ENCODE measurements at places on chromosomes 16 and 17.

- DNase-seq = no peak
Observed at GRCh38 chr17:3926860-3927627, 10.8 kb upstream of the P2RX1 start.

- no peak for DNase-seq
Observed at GRCh38 chr16:88773812-88774291, 11.2 kb downstream of the PIEZO1 start.

GRCh38 chr16:68022728-68023537, at the start of the genes DDX28 and DUS2:
Gene DDX28 (minus strand): TSS chr16:68023232. CDS start chr16:68023202, 30 bp downstream.
Gene DUS2 (plus strand): TSS chr16:68023284. CDS start chr16:68038024, 14,740 bp downstream.
- peak; percentile 58 for DNase-seq

DNA sequence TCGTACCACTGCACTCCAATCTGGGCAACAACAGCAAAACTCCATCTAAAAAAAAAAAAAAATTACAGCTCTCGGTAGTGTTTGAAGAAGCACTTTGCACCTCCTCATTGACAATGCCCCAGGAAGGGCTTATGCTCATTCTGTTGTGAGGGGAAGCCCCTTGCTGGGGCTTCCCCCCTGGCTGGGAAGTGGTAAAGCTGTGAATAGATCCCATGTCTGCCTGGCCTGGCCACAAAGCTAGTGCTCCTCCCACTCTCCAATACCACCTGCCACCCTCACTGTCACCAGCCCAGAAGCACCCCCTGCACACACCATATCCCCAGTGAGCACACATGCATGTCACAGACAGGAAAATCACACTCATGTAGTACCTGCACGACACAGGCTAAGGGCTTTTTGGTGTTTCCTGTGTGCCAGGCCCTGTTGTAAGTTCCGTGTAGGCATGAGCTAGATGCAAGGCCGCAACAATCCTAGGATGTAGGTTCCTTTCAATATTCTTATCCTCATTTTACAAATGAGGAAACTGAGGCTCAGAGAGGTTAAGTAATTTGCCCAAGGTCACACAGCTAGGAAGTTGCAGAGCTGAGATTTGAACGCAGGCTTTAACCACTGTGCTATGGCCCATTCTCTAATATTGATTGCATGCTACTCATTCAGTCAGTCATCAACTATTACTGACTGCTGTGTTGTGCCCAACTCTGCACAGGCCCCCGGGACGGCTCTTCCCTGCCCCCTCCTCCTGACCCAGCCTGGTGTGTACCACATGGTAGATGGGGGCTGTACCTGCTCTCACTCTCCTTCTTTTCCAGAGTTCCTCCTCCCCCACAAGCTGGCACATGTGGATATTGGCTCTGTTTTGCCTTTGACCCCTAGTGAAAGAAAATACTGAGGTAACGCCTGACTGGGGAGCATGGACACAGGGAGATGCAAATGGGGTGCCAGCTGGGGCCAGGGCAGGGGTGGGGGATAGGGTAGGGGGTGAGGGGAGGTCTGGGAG, 11.9 kb upstream of the COL1A1 start:
- DNase-seq = no peak

- peak; percentile 56 for DNase-seq
Observed at GRCh38 chr17:19978805-19979211, 1.2 kb upstream of the AKAP10 start.

DNA sequence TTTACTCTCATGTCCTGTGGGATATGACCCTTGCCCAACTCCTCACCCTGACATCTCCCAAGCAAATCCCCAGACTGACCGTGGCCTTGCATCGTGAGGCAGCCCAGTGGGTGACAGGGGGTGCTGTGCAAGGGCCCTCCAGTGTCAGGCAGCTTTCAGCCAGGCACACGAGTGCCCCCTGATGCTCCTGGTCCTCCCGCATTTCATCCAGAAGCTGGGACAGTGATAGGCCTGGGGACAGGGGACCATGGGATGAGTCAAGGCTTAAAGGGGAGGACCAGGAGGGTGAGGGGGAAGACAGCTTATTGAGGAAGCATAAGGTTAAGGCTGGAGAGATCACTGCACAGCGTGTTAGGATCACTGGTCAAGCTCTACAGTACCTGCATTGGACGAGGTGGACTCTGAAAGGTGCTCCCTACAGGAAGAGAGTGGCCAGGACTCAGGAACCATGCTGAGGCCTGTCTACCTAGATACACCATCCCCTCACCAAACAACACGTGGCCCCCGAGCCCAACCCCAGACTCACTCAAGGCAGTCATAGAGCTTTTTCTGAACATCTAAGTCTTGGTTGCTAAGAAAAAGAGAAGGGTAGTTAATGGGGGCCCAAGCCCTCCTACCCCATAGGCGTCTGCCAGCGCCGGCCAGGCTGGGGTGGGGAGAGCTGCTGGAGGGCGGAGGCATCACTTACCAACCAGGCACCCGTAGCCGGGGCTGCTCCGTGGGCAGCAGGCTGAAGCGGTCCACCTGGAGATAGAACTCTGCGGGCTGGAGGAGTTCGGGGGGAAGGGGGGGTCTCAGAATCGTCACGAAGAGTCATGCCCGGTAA, 998 bp downstream of the ACD start:
- no peak for DNase-seq

- DNase-seq = no peak
Observed at GRCh38 chr16:11683145-11683544, 14.9 kb downstream of the SNN start.

- DNase-seq = peak; percentile 34
Observed at GRCh38 chr16:85420501-85421337, 192.4 kb upstream of the GSE1 start.

- DNase-seq = no peak
Observed at GRCh38 chr17:51799240-51799639, 359.3 kb downstream of the CA10 start.

DNA sequence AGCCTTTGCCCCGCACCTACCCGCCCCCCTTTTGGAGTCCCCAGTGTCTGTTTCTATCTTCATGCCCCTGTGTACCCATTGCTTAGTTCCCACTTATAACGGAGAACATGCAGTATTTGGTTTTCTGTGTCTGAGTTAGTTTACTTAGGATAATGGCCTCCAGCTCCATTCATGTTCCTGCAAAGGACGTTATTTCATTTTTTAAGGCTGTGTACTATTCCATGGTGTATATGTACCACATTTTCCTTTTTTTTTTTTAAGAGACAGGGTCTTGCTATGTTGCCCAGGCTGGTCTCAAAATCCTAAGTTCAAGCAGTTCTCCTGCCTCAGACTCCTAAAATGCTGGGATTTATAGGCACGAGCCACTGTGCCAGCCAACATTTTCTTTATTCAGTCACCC, 4.1 kb upstream of the TGFB1I1 start:
- DNase-seq = no peak

- no peak for DNase-seq
Observed at GRCh38 chr16:51542981-51543815, 392.1 kb upstream of the SALL1 start.

DNA sequence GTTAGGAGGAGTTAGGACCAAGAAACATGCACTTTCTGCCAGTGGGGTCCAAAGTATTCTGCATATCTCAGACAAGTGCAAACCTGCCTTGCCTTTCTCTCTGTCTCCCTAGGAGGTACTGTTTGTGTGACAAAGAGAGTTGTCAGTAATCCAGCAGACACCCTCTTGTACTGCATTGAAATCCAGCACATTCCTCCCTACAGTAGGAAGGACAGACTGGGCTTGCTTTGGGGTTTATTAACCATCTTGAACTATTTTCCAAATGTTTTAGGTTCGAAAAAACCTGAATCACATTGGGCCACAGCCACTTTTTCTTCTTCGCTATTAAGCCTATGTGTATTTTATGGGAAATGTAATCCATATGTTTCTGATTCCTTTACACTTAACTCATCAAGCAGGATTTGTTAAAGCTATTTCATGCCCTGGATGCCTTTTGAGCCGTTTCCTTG, 204.2 kb upstream of the KCNJ16 start:
- DNase-seq = no peak

DNA sequence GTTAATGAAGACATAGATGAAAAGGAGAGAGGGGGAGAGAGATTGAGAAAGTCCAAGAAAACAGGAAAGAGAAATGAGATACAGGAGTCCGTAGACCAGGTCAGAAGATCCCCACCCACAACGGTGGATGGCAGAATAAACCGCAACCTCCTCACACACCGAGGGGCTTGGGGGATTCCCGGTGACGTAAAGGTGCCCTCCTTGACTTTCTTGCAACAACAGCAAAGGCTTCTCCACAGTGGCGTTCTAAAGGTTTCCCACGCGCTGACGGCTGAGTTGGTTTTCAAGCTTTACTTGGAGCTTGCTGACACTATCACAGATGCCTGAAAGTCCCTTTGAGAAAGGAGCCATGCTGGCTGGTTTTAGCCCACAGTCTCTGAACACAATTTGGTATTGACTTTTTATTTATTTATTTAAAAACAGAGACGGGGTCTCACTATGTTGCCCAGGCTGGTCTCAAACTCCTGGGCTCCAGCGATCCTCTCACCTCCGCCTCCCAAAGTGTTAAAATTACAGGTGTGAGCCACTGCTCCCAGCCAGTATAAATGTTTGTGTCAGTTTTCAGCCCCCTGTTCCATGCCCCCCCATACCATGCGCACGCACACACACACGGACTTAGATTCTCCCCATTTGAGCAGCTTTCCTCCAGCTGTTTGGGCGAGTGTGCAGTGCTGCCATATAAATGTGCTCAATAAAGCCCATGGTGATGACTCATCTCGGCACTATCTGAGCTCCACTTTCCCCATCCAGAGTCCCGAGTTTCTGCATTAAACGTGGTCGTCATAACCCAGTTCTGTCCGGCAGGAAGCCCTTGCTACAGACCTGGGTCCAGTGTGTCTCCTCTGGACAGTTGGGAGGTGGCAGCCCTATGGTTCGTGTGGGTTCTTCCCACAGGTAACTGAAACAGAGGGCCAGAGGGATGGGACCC, 33.0 kb upstream of the SEC14L1 start:
- no peak for DNase-seq

DNA sequence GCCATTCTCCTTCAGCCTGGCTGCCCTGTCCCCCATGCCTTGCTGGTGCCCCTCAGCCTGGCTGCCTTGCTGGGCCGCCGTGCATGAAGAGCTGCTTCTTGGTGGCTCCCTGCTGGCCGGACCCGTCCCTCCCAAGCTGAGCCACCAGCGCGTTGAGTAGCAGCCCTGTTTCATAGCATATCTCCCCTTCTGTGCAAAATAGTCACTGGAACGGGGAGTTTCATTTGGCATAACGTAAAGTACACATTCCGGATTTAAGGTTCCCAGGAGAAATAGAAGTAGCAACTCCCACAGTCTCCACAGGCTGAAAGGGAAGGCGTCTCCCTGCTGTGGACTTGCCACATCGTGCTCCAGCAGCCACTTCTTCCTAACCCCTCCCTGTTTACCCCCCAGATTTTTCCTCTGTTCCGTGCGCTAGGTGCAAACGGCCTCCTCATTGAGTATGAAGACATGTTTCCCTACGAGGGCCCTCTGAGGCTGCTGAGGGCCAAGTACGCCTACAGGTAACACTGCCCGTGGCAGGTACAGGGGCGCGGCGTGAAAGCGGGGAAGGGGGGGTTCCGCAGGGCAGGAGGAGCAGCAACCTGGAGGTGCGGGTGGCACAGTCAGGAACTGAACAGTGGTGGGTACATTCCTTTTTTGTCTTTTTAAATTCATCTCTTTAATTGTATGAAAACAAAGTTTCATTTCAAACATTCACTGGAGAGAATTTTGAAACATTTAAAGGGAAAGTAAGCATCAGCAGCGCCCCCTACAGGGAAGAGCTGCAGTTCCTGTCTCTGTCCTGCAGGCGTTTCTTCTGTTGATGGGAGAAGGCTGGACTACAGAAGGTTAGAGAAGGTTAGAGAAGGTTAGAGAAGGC, 5.8 kb upstream of the OGFOD3 start:
- peak; percentile 79 for DNase-seq

DNA sequence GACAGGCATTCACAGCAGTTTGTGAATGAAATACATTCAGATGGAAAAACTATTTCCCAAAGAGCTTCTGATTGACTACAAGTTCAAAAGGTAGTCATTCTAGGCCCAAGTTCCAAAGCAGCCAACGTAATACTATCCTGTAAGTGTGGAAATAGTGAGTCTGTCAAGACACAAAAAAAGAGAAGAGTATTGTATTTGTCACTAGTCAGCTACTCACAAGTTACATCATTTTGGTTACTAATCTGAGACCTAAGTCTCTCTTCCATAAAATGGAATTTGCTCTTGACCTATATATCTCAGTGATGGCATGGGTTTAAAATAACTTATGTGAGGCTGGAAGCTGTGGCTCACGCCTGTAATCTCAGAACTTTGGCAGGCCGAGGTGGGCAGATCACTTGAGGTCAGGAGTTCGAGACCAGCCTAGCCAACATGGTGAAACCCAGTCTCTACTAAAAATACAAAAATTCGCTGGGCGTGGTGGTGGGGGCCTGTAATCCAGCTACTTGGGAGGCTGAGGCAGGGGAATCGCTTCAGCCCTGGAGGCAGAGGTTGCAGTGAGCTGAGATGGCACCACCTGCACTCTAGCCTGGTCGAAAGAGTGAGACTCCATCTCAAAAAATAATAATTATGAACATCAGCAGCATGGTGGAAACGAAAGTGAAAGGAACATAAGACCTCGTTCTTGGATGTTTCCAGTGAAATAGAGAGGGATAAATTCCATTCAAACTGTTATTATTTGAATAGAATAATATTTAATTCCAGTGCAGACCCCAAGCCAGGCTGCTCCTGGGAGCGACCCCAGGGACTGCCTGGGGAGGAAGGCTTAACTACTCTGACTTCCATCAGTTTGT, 2.9 kb downstream of the CMC2 start:
- DNase-seq = no peak

DNA sequence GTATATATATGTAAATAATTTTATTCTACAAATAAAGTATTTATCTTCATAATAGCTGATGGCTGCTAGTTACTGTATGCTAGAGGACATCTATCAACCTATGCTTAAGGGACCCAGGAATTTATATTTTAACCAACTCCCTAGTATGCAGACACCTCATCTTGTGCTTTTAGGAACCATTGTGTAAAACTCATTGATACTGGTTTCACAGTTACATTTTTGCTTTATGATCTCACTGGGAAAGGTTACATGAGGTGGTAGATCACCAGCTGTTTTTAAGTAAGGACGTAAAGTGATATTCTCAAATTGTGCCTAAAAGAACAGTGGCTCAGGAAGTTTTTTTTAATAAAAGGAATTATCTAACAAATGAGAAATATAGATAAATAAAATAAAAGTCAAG, 56.4 kb downstream of the VMP1 start:
- no peak for DNase-seq
